ENCODE measurements at places on chromosomes 2 and 18.

DNA sequence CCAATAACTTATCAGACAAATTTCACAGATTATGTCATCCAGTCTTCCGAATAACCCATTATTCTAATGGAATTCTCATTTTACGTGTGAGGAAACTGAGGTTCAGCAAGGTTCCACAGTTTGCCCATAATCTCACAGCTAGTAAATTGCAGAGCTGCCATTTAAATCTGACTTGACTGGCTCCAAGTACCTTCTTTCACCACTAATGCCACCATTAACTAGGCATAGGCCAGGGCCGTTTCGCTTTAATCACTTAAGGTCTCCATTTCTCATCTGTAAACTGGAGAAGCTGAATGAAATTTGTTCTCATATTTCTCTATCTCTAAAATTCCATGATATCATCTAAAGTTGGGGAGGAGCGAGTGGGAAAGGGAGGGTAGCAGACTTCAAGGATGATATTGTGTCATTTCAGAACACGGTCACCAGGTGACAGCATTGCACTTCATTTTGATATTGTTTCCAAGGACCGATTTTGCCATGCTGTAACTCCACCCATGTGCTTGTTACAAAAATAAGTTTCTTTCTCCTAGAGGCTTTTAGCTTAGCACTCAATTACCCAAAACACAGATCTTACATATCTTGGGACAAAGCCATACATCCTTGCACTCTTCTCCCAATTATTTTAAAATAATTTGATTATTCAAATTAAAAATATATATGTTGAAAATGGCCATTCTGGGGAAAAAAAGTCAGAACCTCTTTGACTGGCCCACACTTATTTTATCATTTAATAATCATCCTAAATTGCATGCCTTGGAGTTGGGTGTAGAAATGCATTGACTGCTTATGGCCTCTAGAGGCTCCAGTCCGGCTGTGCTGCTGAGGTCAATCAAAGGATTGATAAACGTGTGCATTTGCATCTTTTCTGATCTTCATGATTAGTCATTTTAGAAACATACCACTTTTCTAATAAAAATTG is 123.8 kb downstream of the AKAIN1 start:
- no peak for DNase-seq

- no peak for DNase-seq
These were observed 158.0 kb downstream of the RAPGEF4 start for GRCh38 chr2:172893671-172894070.

GRCh38 chr2:9191041-9191481 is 15.6 kb upstream of the ASAP2 start:
- DNase-seq, result no peak

DNA sequence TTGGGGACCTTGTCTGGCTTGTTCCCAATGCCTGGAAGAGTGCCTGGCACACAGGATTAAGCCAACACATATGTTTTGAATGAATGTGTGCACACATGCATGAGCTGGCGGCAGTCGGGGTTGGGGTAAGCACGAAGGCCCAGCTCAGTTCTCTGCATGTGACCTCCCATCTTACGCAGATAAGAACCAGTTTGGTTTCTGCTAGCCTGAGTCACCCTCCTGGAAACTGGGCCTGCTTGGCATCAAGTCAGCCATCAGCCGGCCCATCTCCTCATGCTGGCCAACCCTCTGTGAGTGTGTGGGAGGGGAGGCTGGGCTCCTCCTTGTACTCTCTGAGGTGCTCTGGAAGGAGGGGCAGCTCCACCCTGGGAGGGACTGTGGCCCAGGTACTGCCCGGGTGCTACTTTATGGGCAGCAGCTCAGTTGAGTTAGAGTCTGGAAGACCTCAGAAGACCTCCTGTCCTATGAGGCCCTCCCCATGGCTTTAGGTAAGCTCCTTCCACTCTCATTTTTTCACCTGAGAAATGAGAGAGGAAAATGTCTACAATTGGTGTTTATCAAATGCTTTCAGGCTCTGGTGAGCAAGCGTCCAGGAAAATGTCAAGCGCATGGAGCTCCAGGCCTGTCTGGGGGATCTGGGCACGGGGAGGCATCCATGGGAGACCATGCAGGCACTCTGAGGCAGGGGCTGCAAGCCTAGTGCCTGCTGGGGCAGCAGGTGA is 9.7 kb upstream of the IL1RN start:
- peak; percentile 48 for DNase-seq

GRCh38 chr2:10471955-10472354 is 23.8 kb upstream of the ODC1 start:
- no peak for DNase-seq
